Activated CD4-positive, alpha-beta T cell treated with anti-CD3 and anti-CD28 coated beads, Interleukin-2, amount 10 ng/mL, durations not matched to agents 24 days and 14 days (primary cell): ENCODE measurements at places on chromosomes 4 and X. TPM values are rescaled to one million over a fixed set of nuclear protein-coding genes. Genes with fewer than 3 reads are reported as not detected.

Gene ANAPC4
- 37.4 and 42.1 TPM in 2 replicates for total RNA-seq

Gene ACE2
- total RNA-seq = not detected in 2 replicates

Gene VGLL1
- not detected in 2 replicates for total RNA-seq

Gene RASL11B
- 2.0 and 2.2 TPM in 2 replicates for total RNA-seq

Gene EDA2R
- 2.7 and 3.6 TPM in 2 replicates for total RNA-seq

Gene P2RY4
- 0.21 and 0.24 TPM in 2 replicates for total RNA-seq

Gene CENPVL2
- not detected in 2 replicates for total RNA-seq

Gene SMR3B
- total RNA-seq = not detected in 2 replicates

Gene PCDH10
- total RNA-seq = 0.07 TPM in 1 of 2 replicates, not detected in the other

Gene TAF7L
- total RNA-seq = 0.19 TPM in 1 of 2 replicates, not detected in the other

Gene LUZP4
- not detected in 2 replicates for total RNA-seq

Gene MTTP
- not detected in 2 replicates for total RNA-seq

Gene TACR3
- not detected in 2 replicates for total RNA-seq

Gene EFNB1
- 6.3 and 7.1 TPM in 2 replicates for total RNA-seq

Gene POU4F2
- total RNA-seq = not detected in 2 replicates

Gene CSAG3
- 0.80 and 1.1 TPM in 2 replicates for total RNA-seq

Gene SYTL4
- not detected in 2 replicates for total RNA-seq

Gene ALB
- not detected in 2 replicates for total RNA-seq

Gene PAGE4
- total RNA-seq = not detected in 2 replicates

Gene MAML3
- total RNA-seq = 0.52 and 0.54 TPM in 2 replicates

Gene ZAR1
- total RNA-seq = not detected in 2 replicates

Gene SH3D19
- not detected in 2 replicates for total RNA-seq

Gene GPR143
- total RNA-seq = not detected in 2 replicates

Gene CTAG1B
- total RNA-seq = not detected in 2 replicates

Gene PORCN
- 11.5 and 12.9 TPM in 2 replicates for total RNA-seq

Gene CXorf51B
- not detected in 2 replicates for total RNA-seq

Gene SYP
- 4.9 and 5.3 TPM in 2 replicates for total RNA-seq

Gene NSUN7
- total RNA-seq = 0.12 TPM in 1 of 2 replicates, not detected in the other

Gene SPANXN4
- not detected in 2 replicates for total RNA-seq
